ENCODE measurements at places on chromosomes 1 and 21.

DNA sequence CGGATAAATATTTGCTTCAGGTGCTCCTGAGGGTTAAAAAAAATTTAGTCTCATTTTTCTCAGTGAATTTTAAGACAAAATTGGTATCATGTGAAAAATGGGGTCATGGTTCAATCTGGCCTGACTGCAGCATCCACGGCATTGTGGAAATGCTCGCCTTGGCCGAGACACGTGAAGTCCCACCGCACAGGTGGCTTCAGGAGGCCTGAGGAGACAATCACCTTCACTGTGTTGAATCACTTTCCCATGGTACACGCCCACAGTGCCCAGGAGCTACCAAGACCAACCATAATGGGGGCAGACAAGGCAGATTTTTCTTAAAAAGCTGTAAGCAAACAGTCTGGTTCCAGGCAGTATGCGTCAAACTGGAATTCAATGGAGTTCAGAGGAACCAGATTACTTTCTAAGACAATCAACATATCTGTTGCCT, 11.0 kb upstream of the CPLANE2 start:
- no peak for DNase-seq

DNA sequence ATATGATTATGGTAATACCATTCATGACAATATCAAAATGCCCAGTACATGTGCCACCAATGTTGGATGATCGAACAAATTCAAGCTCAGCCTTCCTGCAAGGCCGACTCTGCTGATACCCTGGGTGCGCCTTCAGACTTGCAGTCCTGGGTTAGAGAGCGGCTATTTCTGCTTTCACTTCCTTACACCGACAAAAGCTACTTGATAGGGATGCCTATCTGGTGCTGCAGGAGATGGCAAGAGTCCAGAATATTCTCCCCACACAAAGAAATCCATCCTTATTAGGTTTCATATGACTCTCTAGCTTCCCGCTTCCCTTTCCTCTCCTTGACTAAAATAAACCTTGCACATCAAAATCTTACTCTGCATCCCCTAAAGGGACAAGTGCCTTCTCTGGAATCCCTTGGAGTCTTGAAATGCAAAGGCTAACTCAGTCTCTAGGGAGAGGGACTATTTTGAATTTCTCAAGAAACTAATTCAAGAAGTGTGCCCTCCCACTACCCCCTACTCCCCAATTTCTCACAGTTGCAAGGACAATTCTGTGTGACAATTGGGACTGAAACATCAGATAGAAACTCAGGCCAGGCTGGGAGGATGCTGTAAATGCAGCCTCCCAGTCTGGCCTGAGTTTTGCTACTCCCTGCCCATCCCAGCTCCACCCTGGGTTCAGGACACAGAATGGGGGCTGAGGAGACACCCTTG, 103.1 kb upstream of the USP24 start:
- no peak for DNase-seq

- no peak for DNase-seq
These were observed 569 bp upstream of the WARS2 start for GRCh38 chr1:119141020-119141424.

- DNase-seq, result no peak
These were observed 8.3 kb upstream of the TNFRSF1B start for GRCh38 chr1:12158357-12159092.
